ENCODE measurements at places on chromosomes 6 and 20.

GRCh38 chr6:142861711-142862110 lies 83.3 kb downstream of the HIVEP2 start:
- DNase-seq: no peak

DNA sequence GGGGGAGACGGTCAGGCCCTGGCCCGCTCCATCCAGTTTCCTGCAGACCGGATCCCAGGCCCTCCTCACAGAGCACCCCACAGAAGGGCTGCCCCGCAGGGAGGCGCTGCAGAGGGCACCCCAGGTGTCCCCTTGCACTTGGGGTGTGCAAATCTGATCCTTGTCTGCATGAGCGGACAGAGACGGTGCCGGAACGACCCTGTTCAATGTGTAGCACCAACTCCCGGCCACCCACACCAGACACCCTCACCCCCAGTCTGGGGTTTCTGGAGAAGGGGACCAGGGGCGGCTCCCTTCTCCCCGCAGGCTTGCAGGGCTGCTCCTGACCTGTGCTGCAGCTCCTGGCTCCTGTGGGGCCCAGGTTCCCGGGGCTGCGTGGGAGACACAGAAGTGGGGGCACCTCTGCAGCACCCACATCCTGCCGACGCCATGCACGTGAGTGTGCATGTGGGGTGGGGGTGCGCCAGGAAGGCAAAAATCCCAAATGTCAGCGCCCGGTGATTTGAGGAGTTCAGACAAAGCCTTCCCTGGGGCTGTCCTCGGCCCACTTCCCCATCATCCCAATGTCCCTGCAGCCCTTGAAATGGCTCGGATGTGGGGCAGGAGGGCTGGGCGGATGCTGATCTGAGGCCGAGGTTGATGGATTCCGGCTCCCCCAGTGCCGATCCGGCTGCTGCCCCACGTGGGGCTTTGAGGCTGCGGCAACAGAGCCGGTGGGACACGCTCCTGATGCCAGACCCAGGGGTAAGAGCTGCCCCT lies 85.3 kb upstream of the BHLHE23 start:
- no peak for DNase-seq

DNA sequence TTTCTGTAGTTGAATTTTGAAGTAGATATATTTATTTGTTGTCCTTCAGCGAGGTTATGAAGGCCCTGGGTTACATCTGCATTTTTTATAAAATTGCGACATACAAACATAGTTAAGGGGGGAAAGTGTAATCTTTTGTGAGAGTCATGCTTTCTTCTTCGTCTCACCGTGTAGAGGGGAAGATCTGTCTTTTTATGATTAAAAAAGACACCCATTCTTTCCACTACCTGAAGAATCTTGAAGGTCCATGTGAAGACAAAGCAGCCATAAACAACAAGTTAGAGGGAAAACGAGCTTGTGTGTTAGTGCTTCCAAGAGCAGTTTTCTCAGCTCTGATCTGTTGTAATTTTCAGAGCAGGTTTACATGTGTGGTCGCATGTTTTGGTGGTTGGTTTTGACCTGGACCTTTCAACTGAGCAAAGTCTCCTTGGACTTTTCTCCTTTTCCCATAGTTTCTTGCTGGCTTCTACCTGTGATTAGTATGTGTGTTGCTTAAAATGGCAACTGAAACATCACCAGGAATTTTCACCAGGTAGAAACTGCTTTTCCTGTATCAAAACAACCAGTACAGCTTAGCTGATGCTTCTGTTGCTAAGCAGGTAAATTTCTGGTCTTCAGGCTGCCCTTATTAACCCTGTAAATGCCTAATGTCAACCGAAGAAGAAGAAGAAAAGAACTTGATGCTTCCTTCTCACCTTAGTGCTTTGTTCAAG lies 37.3 kb downstream of the RREB1 start:
- no peak for DNase-seq

- no peak for DNase-seq
Measured at GRCh38 chr6:72551470-72551869, 70.4 kb upstream of the KCNQ5 start.

GRCh38 chr6:165662749-165663376 lies at the start of gene PDE10A:
Gene PDE10A, minus strand, starts transcription at chr6:165663241. Its CDS starts 430 bp downstream, at chr6:165662811.
- DNase-seq: peak; percentile 66

- DNase-seq: no peak
Measured at GRCh38 chr6:163608204-163608644, 193.7 kb downstream of the QKI start.

DNA sequence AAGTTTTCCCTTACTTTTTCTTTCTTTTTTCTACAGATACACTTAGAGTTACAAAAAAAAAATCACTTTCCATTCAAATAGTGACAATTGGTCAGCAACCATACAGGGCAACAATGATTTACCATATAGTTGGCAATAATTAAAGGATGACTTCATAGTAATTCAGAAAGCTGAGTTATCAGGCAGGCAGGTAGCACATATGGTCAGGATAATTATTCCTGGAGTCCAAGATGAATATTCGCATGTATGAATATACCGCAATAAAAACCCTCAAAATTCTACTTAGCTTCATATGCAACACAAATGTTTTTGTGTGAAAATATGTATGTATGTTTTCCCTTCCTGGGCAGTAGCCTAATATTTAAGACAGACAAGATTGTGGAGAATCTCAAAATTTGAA lies 34.5 kb downstream of the COL19A1 start:
- no peak for DNase-seq

- no peak for DNase-seq
Measured at GRCh38 chr6:48057601-48058000, 53.4 kb downstream of the PTCHD4 start.

DNA sequence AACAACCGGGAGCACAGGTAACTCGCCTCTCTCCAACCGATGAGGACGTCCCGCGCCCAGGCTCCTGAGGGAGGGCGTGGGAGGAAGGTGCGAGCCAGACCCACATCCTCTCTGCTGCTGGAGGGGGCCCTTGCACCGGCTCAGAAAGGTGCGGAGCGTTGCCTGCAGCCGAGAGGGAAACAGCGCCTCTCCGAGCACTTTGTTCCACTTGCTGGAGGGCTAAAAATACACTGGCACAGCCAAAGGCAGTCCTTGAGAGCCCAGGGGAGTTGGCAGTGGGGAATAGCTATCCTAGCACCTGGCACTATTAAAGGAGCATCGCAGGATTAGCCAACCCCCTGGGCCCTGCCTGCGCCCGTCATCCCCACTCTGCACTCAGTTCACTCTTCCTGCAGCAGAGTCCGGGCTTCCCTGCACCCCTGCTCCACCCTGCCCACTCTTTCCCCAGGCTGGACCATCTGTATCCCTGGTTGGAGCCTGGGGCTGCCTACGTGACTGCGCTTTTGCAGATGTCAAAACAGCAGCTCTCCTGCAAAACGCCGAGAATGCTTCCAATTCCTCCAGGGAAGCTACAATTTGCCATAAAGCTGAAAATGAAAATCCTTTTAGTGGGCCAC lies 108.9 kb downstream of the SNX5 start:
- no peak for DNase-seq

Measured in neural crest cell (in vitro differentiated cells).